Activated CD4-positive, alpha-beta T cell treated with anti-CD3 and anti-CD28 coated beads for 24 hours (primary cell): ENCODE measurements at places on chromosomes 4 and X.

DNA sequence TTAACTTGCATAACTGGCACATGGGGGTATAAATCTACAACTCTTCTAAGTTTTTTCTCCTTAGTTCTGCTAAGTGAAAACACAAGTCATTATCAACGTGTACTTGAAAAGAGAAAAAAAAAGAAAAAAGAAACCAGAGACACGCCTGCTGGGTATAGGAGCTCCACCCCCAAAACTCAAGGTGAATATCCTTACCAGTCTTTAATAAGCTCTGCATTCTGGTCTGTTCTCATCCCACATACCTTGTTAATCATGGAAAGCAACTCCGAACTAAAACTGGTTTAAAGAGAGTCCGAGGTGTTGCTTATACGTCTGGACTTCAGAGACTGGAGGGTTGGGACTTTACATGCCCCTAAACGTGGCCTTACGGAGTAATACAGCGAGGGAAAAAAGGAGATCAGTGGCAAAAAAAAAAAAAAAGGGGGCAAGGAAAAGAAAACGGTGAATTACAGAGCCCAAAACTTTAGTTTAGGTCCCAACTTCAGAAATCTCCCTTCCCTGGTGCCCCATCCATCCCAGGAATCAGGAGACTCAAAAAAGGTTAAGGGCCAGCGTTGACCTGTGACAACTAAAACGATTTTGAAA, 1.0 kb downstream of the PGRMC2 start:
- DNase-seq, result no peak

GRCh38 chr4:167020410-167020809, 213.9 kb downstream of the SPOCK3 start:
- DNase-seq, result no peak

DNA sequence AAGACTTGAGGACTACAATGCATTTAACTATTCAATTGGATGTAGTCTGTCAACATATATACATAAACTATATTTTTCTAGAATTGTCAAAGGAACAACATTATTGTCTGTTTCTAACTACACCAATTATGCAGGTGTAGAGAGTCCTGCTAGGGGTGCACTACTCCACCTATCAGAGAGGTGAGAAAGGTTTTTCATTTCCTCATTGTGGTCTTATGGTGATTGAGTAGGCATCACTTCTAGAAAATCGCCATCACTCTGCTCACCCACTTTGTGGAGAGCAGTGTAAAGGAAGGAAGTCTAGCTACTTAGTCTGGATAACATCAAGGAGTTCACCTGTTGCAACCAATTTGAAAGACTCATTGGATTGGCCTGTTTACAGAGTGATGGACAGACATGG, 4.4 kb upstream of the ADH1C start:
- no peak for DNase-seq

DNA sequence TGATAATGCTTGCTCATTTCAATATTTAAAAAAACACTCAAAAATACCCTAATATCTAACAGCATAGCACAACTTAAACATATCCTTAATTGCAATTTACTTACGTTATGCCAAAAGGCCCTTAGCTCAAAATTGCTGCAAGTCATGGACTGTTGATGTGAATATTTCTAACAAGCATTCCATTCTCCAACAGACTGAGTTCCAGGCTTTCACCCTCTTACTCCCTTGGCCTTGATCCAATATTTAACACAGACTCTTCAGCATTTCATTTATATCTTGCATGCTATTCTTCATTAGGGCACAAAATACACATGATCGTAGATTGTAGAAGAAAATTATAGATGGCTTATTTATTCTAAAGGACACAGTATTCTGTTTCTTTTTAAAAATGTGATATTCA, 96.5 kb downstream of the RNF150 start:
- DNase-seq, result no peak

GRCh38 chr4:55074386-55074785, 51.0 kb downstream of the KDR start:
- DNase-seq, result no peak

- no peak for DNase-seq
These were observed 195.9 kb downstream of the SCFD2 start for GRCh38 chr4:53169695-53170617.

- DNase-seq, result no peak
These were observed 6.5 kb upstream of the GPR101 start for GRCh38 chrX:137040113-137040794.

DNA sequence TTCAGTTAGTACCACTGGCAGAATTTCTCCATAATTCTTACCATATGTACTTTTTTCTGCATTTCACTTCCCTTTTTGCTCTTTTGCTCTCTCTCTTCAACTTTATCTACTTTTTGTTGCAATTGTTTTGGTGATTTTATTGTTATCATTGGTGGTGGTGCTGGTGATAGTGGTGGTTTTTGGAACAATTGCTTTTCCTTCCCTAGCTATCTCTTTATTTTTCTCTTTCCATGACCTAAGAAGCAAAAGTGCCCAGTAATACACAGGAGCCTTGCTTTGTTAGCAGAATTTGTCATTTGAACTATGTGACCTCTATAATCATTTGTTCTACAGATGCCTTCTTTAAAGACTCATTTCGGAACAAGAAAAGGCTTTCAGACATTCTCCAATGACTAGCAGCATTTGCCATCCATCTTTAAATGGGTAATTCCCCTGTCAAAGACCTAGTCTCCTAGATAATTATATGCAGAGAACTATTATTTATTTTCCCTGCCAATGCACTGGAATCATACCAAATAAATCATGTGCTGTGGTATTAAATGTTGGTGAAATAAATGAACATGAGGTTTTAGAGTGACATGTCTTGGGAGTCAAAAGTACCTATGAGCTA, 154.5 kb downstream of the GASK1B start:
- no peak for DNase-seq

DNA sequence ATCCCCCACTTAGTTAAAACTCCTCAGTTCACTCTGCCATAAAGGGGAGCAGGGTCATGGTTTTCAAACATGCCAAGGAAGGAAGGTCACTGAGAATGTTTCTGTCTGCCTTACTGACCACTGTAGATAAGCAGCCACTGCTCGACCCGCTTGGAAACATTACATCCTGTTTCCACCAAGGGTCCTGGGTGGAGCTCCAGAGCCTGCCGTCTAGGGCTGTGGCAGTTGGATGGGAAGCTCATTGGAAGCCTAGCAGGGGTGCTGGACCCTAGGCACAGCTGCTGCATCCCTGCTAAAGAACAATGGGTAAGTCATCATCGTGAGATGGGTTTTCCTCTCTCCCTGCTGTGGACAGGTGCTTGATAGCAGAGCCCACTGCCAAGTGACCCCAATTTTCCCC, 76.0 kb upstream of the SRD5A3 start:
- no peak for DNase-seq

GRCh38 chrX:14936561-14936960, 63.3 kb downstream of the MOSPD2 start:
- DNase-seq, result no peak

GRCh38 chr4:140268186-140268841, 105.1 kb upstream of the SCOC start:
- no peak for DNase-seq

DNA sequence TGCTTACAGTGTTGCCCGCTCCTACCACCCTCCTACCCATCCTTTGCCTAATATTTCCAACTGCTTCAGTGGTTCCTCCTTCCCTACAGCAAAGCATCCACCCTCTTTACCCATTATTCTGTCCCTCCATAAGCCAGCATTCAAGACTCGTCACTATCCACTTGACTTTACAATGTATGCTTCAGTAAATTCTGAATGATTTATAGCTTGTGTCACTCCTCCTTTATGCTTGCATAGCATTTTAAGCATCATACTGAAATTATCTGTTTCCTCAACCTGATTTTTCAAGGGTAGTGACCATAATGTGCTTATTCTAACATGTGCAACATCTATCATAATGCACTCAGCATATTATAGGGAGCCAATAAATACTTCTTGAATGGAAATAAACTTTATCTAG, 365.5 kb downstream of the RAB28 start:
- DNase-seq, result no peak

GRCh38 chr4:78372355-78372988, 179.1 kb upstream of the ANXA3 start:
- DNase-seq, result no peak

DNA sequence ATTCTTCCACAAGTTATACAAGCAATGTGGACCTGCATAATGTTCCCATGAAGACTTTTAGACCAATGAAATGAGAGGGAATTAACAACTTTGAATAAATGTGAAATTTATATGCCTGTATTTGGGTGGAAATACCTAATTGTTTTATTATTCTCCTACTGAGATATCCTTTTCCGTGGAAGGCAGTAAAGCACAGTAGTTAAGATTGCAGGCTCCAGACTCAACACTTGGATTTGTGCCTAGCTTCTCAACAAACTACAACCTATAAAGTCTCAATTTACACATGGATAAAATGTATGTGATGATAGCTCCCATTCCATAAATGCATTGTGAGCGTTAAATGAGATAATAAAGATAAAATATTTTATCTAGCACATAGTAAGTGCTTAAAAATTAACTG, 857.8 kb downstream of the CENPC start:
- no peak for DNase-seq

DNA sequence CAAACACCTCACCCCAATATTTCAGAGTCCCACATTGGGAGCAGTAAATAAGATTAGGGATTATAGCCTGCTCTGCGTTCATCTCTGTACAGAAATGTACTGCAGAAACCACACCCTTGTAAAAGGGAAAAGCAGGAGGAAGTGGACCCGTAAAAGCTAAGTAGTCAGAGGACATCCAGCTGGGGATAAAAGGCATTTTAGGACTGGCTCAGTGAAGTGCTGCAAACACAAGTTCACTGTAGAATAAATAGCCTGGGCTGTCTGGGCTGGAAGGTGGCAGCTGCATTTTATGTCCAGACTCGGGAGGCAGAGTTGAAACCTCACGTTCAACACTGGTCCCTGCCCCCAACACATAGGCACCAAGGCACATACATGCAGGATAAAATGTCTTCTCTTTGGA, 178.7 kb upstream of the FAT1 start:
- no peak for DNase-seq

DNA sequence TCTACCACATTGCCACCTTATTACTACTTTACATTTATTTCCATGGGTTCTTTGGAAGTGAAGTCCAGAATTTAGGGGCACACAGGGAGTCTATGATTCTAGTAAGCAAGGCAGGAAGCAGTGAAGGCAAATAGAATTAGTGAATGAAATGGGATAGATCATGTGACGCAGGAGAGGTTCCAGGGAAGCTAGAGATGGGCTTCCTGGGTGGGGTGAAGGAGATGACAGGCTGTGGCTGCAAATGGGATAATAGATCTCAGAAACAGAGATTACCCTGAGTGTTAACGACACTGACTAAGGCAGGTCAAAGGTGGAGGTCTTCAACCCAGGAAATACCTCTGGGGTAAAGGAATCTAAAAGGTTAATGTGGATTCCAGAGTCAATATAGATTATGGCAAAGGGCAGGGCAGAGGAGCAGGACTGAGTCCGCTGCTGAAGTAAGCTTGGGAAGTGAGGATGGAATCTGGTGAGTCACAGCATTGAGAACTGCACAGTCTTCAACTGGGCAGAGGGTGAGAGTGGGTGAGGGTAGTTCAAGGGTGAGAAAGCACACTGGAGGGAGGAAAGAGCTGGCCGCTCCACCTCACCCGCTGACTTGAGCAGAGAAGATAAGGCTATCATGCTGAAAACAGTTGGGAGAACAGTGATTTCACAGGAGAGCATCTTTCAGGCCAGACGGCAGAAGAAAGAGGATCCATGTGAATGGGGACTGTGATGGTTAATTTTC, 70.8 kb downstream of the ANXA3 start:
- no peak for DNase-seq

GRCh38 chrX:109952050-109952449, 50.9 kb upstream of the TMEM164 start:
- DNase-seq, result no peak

DNA sequence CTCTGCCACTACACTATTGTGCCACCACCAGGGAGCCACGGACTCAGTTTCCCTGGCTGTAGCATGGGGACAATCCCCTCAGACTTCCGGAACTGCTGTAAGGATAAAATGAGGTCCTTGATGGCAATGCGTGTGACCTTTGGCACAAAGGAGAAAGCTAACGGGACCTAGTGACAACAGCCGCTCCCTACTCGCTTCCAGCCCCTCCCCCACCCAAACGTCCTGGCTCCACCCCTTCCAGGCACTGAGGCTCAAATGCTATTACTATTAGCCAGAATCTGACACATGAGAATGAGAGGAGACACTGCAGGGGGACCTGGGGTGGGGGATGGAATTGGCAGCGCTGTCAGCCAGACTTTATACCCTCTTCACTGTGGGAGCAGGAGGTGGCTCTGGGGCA, 5.4 kb upstream of the DUSP9 start:
- DNase-seq, result no peak

DNA sequence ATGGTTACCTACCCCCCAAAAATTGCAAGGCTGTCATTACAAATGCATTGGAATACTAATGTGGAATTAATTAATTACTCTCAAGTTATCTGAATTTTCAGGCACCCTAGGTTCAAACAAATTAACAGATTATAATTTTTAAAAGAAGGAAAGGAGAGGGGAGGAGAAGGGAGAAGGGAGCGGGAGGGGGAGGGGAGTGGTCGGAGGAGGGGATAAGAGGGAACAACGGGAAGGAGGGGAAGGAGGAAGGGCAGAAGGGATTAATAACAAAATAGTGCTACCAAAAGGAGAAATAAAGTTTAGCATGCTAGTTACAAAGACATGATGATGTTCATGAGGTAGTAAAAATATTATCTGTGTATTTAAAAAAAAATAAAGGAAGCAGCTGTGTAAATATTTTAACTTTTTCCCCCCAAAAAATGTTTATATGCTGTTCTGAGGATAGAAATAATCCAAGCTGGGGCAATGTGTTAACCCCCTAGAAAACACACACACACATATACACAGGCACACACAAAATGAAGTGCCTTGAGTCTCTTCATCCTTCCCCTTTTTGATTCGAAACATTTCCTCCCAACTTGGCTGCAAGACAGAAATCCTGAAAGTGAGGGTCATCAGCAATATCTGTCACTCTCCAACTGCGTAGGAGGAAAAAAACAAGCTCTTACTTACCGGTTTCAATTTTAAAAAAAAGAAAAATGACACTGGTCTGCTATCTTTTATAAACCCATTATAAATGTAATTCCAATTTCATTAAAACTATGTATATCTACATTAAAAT, 58.8 kb downstream of the PPP3CA start:
- DNase-seq, result no peak

- no peak for DNase-seq
These were observed 152.6 kb upstream of the VEGFC start for GRCh38 chr4:176945334-176945733.

- no peak for DNase-seq
These were observed 114.3 kb downstream of the FBXW7 start for GRCh38 chr4:152421576-152421975.

DNA sequence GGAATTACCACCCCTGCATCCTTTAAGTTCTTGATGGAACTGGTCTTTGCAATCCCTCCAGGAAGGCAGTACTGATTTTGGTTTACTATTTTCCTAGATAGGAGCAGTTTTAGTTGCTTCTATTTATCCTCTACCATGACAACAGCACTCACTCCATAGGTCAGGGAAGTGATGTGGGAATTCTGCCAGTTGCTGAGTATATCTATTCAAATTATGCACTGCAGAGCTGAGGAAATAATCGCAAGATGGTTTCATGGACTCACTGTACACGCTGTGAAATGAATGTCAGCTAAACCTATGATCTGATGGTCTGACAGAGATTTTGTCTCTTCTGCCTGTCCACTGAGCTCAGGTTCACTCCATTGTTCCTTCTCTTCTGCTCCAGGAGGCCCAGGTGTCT, 135.8 kb downstream of the FAAH2 start:
- no peak for DNase-seq
